CD4-positive, alpha-beta T cell (primary cell): ENCODE measurements at places on chromosomes 6 and 20. TPM values are rescaled to one million over a fixed set of nuclear protein-coding genes. Genes with fewer than 3 reads are reported as not detected.

- no peak overlapping the region for H3K27ac ChIP-seq
- no peak for DNase-seq
- H3K36me3 ChIP-seq = no peaks in the 10 kb centered on the region
- no peaks in the 10 kb centered on the region for H3K27me3 ChIP-seq
Measured at GRCh38 chr6:110534731-110535492, 58.5 kb upstream of the SLC22A16 start.

GRCh38 chr6:109580519-109580918 lies 97.5 kb upstream of the ZBTB24 start:
- H3K4me3 ChIP-seq = no peak overlapping the region
- H3K27me3 ChIP-seq = no peaks in the 10 kb centered on the region

DNA sequence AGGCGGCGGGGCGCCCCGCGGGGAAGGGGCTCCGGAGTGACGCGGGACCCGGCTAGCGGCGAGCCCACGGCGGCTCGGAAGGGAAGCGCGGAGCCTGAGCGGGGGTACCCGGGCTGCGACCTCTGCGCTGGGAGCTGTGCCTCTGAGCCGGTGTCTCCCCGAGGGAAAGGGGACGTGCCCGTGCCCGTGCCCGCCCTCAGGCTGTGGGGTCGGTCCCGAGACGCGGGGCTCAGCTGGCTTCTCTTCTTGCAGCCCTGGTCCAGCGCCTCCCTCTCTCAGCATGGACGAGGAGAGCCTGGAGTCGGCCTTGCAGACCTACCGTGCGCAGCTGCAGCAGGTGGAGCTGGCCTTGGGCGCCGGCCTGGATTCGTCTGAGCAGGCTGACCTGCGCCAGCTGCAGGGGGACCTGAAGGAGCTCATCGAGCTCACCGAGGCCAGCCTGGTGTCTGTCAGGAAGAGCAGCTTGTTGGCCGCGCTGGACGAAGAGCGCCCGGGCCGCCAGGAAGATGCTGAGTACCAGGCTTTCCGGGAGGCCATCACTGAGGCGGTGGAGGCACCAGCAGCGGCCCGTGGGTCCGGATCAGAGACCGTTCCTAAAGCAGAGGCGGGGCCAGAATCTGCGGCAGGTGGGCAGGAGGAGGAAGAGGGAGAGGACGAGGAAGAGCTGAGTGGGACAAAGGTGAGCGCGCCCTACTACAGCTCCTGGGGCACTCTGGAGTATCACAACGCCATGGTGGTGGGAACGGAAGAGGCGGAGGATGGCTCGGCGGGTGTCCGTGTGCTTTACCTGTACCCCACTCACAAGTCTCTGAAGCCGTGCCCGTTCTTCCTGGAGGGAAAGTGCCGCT lies 686 bp downstream of the ZGPAT start:
- peak overlapping the region; percentile 76 for H3K4me3 ChIP-seq
- H3K27me3 ChIP-seq = no peaks in the 10 kb centered on the region
- H3K4me1 ChIP-seq = peaks cover 47% of the 10 kb centered on the region
- H3K27ac ChIP-seq = peak overlapping the region; percentile 55
- H3K36me3 ChIP-seq = peaks cover 66% of the 10 kb centered on the region

DNA sequence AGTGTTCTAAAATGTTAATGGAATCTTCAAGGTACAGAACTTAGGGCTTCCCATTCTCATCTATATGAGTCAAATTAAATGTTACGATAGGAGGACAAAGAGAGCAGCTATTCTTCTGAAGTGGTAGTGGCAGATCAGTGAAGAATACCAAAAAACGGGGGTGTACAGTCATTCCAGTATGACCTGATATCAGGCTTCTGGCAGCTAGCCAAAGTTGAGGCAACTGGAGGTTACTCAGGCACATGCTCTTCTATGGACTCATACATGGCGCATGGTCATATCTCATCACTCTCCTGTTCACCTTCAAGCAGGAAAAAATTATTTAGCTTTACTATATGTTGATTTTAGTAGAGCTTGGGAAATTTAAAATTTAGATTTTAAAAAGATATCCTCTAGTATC lies 1608.8 kb downstream of the GRIK2 start:
- no peak overlapping the region for H3K4me3 ChIP-seq
- no peaks in the 10 kb centered on the region for H3K36me3 ChIP-seq
- no peaks in the 10 kb centered on the region for H3K4me1 ChIP-seq
- no peak for DNase-seq

DNA sequence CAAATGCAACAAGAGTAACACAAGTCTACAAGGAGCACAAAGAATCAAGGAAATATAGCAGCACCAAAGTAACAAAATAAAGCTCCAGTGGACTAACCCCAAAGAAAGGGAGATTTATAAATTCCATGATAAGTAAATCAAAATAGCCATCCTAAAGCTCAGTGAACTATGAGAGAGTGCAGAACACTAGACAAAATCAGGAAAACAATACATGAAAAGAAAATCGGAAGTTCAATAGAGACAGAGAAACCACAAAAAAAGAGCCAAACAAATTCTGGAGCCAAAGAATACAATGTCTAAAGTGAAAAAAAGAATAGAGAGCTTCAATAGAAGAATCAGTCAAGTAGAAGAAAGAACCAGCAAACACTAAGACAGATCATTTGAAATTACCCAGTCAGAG lies 247.3 kb upstream of the TENT5A start:
- H3K36me3 ChIP-seq = no peaks in the 10 kb centered on the region
- no peak overlapping the region for H3K4me3 ChIP-seq
- H3K27ac ChIP-seq = no peak overlapping the region

- H3K4me1 ChIP-seq = peaks cover 58% of the 10 kb centered on the region
- H3K27ac ChIP-seq = peak overlapping the region; percentile 97
- peak overlapping the region; percentile 78 for H3K4me3 ChIP-seq
- DNase-seq = peak; percentile 52
- H3K27me3 ChIP-seq = no peaks in the 10 kb centered on the region
Measured at GRCh38 chr6:33199687-33200218, 712 bp downstream of the RXRB start.

GRCh38 chr6:89678531-89678930 lies 40.0 kb upstream of the LYRM2 start:
- H3K27me3 ChIP-seq = no peaks in the 10 kb centered on the region
- peaks cover 91% of the 10 kb centered on the region for H3K36me3 ChIP-seq
- DNase-seq = no peak

- no peak for DNase-seq
- H3K27me3 ChIP-seq = peaks cover 2% of the 10 kb centered on the region
- no peaks in the 10 kb centered on the region for H3K36me3 ChIP-seq
Measured at GRCh38 chr20:20897145-20897544, 184.7 kb upstream of the RALGAPA2 start.

DNA sequence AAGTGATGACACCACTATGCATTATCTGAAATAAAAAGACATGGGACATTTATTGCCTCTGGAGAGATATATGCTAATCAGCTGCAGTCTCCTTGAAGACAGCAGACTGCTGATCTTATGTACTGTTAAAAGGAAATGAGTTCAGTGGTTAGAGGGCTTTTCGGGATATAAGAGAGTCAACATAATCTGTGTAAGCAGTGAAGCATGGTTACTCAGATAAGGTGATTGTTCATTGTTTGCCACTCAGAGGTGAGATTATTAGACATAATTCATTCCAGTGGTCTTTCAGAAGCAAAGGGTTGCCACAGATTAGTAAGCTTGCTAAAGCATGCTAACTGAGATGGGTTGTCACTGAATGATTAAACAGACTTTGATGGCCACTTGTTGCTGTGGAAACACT lies 1450.7 kb upstream of the ADGRB3 start:
- H3K36me3 ChIP-seq = no peaks in the 10 kb centered on the region
- H3K4me3 ChIP-seq = no peak overlapping the region
- no peak for DNase-seq
- no peaks in the 10 kb centered on the region for H3K27me3 ChIP-seq
- no peaks in the 10 kb centered on the region for H3K4me1 ChIP-seq
- H3K27ac ChIP-seq = no peak overlapping the region

DNA sequence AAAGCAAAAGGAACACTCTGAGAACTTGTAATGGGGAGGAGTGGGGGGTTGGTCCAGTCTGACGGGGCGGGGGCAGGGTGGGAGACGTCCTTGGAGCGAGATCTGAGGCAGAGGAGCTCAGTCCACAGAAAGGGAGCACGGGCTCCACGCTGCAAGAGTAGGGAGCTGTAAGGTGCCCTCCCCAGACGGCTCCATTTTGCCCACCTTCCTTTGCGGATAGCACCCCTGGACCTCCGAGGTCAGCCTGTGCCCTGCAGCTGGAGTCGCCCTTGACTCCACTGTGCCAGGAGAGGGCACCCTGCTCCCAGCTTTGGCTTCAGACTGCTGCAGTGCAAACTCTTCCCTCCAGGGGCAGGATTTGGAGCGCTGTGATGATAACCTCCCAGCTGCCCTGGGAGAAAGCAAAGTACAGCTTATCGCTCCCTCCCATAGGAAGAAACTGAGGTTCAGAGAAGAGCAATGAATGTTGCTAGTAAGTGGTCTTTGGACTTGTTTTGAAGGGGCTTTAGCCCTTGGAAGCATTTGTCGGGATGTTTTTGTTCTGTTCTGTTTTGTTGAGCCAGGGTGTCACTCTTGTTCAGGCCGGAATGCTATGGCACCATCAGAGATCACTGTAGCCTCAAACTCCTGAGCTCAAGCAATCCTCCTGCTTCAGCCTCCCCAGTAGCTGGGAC lies 9.5 kb upstream of the AHCY start:
- no peaks in the 10 kb centered on the region for H3K36me3 ChIP-seq
- H3K4me1 ChIP-seq = peaks cover 20% of the 10 kb centered on the region
- peaks cover 14% of the 10 kb centered on the region for H3K27me3 ChIP-seq
- H3K4me3 ChIP-seq = no peak overlapping the region
- peak; percentile 81 for DNase-seq

DNA sequence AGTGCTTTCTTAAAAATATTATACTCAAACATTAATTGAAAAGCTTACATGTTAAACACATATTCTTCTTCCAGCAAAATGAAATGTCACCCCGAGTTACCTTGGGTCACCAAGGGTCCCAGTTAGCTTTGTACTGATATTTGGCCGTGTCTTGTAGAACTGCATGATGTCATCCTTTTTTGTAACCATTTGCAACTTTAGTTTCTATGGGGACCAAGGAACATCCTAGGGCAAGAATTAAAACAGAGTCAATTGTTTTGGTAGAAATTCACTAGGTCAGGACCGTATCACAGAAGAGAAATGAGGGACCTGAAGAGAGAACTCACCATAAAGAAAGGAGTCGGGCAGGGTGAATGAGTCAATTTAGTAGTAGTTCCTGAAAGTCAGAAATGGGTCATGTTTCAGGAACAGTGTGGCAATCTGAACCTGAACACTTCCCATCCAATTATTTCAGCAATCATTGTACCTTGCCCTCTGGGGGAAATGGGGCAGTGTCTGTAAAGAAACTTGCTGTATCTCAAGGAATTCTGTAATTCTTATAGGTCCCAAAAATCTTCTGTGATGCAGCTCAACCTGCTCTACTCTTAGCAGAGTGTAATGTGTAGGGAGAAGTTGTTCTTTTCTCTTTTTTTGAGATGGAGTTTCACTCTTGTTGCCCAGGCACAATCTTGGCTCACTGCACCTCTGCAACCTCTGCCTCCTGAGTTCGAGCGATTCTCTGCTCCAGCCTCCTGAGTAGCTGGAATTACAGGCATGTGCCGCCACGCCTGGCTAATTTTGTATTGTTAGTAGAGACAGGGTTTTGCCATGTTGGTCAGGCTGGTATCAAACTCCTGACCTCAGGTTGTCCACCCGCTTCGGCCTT lies 5.3 kb upstream of the AKAP7 start:
- H3K4me3 ChIP-seq = no peak overlapping the region
- H3K27ac ChIP-seq = no peak overlapping the region
- H3K36me3 ChIP-seq = no peaks in the 10 kb centered on the region
- DNase-seq = no peak
- no peaks in the 10 kb centered on the region for H3K27me3 ChIP-seq

DNA sequence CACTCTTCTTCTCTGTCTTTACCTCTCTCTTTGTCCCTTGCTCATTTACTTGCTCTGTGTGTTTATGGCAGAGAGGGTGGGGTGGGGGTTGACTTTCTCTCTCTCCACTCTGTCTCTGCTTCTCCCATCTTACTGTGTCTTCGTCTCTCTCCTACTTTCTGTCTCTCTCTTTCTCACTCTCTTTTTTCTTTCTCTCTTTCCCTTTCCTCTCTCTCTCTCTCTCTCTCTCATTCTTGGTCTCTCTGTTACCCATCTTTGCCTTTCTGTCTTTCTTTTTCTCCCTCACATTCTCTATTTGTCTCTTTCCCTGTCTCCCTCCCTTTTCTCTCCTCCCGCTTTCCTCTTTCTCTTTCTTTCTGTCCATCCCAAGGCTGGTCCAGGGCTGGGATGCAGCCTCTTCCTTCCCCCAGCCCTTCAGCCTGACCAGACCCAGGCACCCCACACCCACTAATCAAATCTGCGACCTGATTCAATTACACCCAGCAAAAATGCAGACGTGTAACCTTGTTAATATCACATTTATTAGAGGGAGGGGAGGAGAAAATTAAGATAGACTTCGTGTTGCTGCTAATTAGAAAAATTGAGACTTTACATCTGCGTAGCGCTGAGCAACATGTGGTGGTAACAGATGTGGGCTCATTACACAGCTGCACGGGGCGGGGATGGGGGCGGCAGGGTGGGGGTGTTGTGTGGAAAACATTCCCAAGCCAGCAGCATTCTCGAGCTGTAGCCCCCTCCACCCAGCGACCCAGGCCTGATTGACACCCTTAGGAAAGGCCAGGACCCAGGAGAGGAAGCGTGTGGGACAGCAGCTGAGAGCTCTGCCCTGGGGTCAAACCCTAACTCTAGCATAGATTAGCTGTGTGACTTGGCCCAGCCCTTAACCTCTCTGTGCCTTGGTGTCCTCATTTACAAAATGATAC lies 124.9 kb upstream of the MAFB start:
- DNase-seq = no peak
- H3K27ac ChIP-seq = no peak overlapping the region
- no peaks in the 10 kb centered on the region for H3K27me3 ChIP-seq
- H3K36me3 ChIP-seq = no peaks in the 10 kb centered on the region
- no peaks in the 10 kb centered on the region for H3K4me1 ChIP-seq
- no peak overlapping the region for H3K4me3 ChIP-seq

ID4 gene
- not detected for total RNA-seq

FLOT1 gene
- 31.6 TPM for total RNA-seq

DEFB132 gene
- total RNA-seq = not detected

PET117 gene
- total RNA-seq = 14.6 TPM

FAM83C gene
- total RNA-seq = not detected

PRSS35 gene
- not detected for total RNA-seq

KIF25 gene
- total RNA-seq = not detected

PAK5 gene
- total RNA-seq = not detected

INSM1 gene
- not detected for total RNA-seq

LAMA2 gene
- 0.05 TPM for total RNA-seq

OSBPL2 gene
- 52.8 TPM for total RNA-seq

AKAP12 gene
- 0.05 TPM for total RNA-seq

BEND3 gene
- 0.82 TPM for total RNA-seq
